Stimulated activated CD4-positive, alpha-beta T cell treated with anti-CD3 and anti-CD28 coated beads, Interleukin-2, amount 100 ng/mL, for 48 hours (primary cell): ENCODE measurements at places on chromosomes 4 and X.
A peak's percentile ranks its signal among the peaks of the same experiment; 100 is the strongest.

DNA sequence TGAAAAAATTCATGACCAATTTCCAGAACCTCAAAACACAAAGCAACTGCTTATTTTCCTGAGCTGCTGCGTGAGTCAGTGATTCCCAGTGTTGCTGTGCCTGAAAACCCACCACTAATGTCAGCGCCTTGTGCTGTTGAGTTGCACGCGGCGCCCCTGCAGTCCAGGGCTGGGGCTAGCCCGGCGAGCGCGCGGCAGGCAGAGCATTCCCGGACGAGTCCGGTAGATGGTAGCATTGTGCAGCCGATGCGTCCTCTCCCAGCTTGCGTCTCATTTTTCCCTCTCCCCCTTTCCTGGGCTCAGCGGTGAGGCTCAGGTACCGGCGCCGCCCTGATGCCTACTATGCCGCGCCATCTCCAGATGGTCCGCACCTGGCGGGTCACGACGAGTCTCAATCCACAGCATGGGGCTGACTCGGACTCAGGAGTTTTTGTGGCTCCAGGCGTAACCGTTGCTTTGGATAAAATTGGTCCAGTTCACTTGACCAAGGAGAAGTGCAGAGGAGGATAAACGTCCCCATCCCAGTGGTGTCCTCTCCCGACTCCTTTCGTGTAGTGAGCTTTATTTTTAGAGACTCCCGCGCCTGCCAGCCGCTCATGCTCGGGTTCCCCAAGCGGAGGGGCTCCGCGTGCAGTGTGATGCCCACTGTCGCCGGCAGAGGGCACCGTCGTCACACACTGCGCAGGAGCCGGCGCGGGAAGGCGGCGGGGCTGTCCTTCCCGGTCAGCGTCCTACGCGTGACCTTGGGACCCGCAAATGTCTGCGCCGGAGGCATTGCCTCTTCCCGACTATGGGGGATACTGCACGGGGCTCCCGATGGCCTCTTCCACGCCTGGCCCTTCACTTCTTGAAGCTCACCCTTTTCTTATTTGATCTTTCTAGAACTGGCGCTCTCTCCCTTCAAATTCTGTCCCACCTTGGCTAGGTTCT lies 53.6 kb upstream of the IGFBP7 start:
- peak; percentile 80 for DNase-seq

DNA sequence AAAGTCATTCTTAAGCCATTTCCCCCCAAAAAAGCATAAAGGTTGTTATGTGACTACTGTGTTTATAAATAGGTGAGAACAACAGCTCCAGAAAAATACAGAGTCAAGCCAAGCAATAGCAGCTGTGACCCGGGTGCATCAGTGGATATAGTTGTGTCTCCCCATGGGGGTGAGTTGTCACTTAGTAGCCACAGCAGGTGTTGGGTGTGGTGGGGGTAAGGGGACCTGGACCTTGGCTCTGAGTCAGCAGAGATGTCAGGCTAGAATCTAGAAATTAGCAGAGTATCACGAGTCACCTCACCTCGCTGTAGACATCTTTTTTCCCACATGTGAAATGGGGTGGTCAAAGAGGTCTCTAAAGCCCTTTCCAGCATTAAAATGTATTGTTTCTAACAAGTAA lies 42.4 kb downstream of the MOSPD2 start:
- no peak for DNase-seq

GRCh38 chr4:25888781-25889180 lies 25.2 kb upstream of the SMIM20 start:
- no peak for DNase-seq

- DNase-seq: no peak
Observed at GRCh38 chrX:121958886-121959285, 911.5 kb downstream of the GLUD2 start.

GRCh38 chr4:75004755-75005668 lies 72.1 kb downstream of the PARM1 start:
- DNase-seq: no peak

- no peak for DNase-seq
Observed at GRCh38 chr4:158051401-158052235, 121.2 kb downstream of the GASK1B start.

- DNase-seq: no peak
Observed at GRCh38 chrX:119187298-119187697, 48.8 kb upstream of the PGRMC1 start.

- DNase-seq: no peak
Observed at GRCh38 chr4:187304133-187304532, 580.5 kb upstream of the FAT1 start.

DNA sequence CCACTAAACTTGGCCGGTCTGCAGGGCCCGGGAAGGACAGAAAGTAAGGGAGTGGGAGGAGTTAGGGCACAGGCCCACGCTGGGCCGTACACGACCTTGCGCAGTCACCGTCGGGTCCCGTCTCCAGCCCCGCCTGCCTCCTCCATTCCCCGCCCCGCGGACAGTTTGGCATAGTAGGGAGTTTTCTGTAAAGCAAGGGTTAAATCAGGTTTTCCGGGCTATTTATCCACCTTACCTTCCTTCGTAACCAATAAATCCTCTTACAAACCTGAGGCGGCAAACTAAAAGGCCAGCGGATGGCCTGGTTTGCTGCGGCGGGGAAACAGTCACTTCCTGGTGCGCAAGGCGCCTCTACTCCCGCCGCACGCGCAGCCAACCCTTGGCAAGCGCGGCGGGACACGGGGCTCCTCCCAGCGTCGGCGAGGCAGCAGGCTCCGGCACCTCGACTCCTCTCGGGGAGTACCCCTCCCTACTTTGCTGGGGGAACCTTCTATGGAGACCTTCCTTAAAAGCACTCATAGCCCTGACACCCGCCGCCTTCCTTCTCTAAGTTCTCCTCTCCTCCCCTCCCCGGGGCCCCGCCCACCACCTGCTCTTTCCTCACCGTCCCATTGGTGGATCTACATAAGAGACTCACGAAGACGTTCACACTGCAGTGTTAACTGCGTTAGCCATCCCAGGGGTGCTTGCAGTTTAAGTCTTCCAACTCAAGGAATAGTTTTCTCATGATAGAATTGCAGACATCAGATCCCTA lies at the start of gene TRMT2B:
TSS of gene TRMT2B (minus strand) at position 563 of the 754 bp plus-strand sequence. CDS start 9,822 bp downstream, outside the sequence.
- DNase-seq: peak; percentile 57

GRCh38 chr4:72366601-72367000 lies 202.4 kb downstream of the ADAMTS3 start:
- DNase-seq: no peak

DNA sequence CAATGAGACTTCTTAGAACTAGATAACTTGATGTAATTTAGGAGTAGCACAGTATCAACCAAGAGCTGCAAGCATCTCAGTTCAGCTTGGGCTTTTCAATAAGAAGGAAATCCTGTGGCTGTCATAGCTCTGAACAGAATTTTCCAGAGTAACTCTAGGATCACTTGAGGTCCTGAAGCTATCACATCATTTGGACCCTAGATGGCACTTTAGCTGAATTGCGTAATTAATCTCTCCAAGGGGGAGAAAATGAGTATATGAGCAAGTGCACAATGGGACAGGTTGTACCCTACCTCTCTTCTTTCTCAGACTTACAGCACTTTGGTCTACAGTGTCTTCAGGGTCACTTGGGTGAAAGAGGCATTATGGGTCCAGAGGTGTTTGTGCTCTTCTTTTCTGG lies 45.2 kb downstream of the SLC4A4 start:
- DNase-seq: no peak

DNA sequence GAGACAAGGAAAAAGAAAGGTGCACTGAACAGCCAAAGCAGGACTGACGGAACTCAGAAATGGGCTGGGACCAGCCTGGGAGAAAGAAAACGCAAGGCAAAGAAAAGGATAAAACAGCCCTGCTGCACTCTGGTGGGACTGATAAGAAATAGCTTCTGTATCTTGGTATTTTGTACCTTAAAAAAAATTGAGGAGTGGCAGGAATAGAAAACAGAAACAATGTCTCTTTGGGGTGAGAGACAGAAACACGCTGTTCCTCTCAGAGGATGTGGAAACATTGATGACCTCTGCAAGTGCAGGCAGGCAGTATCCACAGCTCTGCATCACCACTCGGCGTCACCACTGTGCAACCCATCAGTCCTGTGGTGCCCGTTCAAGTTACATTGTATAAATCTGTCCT lies 152.5 kb upstream of the SPRY1 start:
- no peak for DNase-seq

DNA sequence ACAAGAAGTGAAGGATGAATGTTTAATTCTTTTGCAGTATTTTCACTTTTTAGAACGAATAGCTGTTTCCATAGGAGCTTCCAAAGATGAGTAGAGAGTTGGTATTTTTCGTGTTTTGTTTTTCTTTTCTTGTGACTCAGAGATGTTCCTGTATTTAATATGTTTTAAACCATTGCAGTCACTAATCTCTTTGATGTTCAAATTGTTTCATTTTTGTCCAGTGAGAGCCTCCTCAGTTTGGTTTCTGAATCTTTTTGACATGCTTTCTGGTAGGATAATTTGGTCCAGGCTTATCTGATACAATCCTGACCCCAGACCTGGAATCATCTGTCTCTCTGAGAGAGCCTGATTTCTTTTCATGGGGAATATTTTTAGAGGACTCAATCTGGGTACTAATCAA lies 41.6 kb downstream of the BEX3 start:
- no peak for DNase-seq

- no peak for DNase-seq
Observed at GRCh38 chr4:131159261-131159660, 1989.8 kb upstream of the PCDH10 start.

GRCh38 chr4:93646233-93646930 lies 182.2 kb upstream of the ATOH1 start:
- no peak for DNase-seq

- DNase-seq: no peak
Observed at GRCh38 chrX:153908219-153908860, 3.9 kb downstream of the AVPR2 start.

DNA sequence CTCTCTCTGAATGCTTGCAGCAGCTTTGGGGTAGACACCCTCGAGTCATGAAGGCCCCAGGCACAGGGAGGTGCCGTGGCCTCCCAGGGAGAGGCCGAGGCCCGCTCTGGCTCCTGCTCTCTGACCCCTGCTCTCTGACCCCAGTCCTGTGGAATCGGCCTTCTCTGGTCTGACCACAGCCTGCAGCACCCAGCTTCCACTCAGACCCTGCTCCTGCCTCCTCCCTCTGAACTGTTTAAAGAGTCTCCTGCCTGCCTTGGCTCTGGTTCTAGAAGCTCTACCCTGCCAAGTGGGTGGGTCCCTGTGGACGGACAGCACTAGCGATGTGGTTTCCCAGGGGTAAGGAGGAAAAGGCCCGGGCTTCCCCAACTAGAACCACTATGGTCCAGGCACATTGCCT lies 78.2 kb upstream of the TMEM150C start:
- DNase-seq: no peak

DNA sequence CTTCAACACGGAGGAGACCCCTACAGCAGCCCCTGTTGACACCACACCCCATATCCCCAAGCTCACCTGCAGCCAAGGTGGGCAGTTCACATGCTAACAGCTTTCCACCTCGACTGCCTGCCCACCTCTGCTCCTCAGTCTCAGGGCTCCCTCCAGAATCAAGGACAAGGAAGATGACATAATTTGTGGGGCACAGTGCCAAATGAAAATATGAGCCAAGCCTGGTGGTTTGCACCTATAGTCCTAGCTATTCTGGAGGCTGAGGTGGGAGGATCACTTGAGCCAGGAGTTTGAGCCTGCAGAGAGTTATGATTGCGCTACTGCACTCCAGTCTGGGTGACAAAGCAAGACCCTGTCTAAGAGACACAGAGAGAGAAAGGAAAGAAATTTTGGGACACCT lies 516.3 kb downstream of the BCOR start:
- DNase-seq: no peak

GRCh38 chrX:16639966-16640365 lies 10.0 kb upstream of the S100G start:
- DNase-seq: no peak

- DNase-seq: no peak
Observed at GRCh38 chr4:145976680-145977079, 38.1 kb upstream of the ZNF827 start.

GRCh38 chr4:108168671-108169523 lies at the start of gene LEF1:
TSS of gene LEF1 (minus strand) at chr4:108168932. CDS start at chr4:108167767, 1,165 bp downstream.
- peak; percentile 49 for DNase-seq

- DNase-seq: no peak
Observed at GRCh38 chrX:43753637-43754036, 97.5 kb downstream of the MAOA start.

GRCh38 chr4:95507147-95507546 lies 41.6 kb downstream of the UNC5C start:
- no peak for DNase-seq

DNA sequence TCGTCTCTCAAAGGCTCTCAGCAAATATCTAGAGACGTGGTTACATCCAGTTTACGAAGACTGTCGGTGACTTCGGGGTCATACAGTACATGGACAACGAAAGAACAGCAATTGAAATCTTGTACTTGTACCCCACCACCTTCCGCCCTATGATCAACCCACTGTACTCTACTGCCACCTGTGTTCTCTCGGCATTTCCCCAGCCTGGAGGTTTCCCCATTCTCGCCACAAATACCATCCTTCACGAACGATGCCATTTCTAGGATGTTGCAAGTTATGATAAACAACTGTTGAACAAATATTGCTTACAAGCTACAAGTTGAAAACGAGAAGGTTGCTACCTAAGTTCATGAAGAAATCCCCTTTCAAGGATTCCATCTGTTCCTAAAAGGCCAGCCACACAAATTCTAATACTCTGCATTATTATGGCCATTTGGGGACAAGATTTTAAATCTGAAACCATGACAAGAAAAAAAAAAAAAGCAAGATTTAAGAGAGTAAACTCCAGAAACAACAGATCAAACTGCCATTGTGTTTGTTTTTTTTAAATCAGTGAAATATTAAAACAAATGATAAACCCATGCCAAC lies 1.6 kb downstream of the APBB2 start:
- no peak for DNase-seq

DNA sequence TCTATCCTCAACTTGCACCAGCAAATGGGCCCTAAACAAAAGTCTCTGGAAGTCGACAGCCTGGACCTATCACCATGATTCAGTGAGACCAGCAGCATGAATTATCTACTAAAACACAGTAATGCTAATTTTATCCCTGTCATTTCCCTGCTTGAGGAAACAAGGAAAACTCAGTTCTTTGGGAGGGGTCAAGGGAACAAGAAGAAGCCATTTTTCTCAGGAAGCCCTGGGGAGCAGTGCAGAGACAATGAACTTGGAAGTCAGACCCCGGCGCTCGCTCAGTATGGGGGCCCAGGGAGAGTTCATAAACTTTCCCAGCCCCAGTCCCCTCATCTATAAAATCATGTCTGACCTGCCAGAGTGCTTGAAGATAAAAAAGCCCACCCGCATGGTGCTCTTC lies 50.4 kb downstream of the DCTD start:
- no peak for DNase-seq

DNA sequence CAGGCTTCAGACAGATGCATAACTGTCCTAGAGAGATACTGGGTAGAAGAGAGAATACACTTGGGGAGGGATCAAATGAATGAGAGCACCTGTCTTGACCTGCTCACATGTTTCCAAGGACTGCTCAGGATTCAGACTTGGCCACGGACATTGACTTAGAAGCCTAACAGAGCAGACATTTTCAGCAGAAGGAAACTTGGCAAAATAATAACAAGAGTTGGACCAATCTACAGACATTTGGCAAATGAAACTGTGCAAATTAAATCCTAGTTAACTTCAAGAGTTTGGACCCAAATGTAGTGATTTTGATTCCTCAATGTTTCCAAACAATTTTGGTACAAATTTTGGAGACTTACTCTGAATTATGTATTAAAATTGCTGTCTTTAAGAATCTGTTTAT lies 223.9 kb downstream of the CAMK2D start:
- no peak for DNase-seq

- no peak for DNase-seq
Observed at GRCh38 chr4:55553441-55554201, 6.9 kb upstream of the CLOCK start.
